ENCODE measurements at places on chromosomes 5 and 9.
A peak's percentile ranks its signal among the peaks of the same experiment; 100 is the strongest.

DNA sequence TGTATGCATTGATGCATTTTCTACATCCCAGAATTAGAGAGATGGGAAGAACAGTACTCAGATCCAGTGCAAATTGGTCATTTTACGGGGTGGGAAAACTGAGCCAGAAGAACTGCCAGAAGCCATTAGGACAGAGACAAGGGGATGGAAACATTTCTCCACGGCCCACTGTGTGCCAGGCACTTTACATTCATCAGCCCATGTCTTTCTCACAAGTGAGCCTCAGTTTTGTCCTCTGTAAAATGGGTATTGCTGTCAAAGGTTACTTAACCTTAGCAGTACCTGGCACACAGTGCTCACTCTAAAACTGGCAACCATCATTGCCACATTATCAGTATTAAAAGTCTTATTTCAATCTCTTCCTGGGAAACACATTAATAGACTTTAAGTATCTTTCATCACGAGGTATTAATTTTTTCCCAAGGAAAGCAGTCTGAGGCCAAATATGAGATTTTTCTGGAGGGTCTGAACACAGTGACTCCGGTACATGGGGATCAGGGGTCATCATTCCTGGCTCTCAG lies 5.2 kb downstream of the DUSP1 start:
- DNase-seq: no peak

GRCh38 chr5:52392321-52392720 lies 395.4 kb upstream of the ITGA1 start:
- no peak for DNase-seq

GRCh38 chr5:71786337-71787055 lies 67.4 kb downstream of the CARTPT start:
- no peak for DNase-seq

- no peak for DNase-seq
Observed at GRCh38 chr5:169970911-169971765, 9.2 kb downstream of the INSYN2B start.

GRCh38 chr9:76561900-76562299 lies 102.9 kb downstream of the GCNT1 start:
- DNase-seq: no peak

- no peak for DNase-seq
Observed at GRCh38 chr5:1952021-1952420, 69.3 kb upstream of the IRX4 start.

- DNase-seq: no peak
Observed at GRCh38 chr5:149317281-149318048, 27.8 kb upstream of the GRPEL2 start.

DNA sequence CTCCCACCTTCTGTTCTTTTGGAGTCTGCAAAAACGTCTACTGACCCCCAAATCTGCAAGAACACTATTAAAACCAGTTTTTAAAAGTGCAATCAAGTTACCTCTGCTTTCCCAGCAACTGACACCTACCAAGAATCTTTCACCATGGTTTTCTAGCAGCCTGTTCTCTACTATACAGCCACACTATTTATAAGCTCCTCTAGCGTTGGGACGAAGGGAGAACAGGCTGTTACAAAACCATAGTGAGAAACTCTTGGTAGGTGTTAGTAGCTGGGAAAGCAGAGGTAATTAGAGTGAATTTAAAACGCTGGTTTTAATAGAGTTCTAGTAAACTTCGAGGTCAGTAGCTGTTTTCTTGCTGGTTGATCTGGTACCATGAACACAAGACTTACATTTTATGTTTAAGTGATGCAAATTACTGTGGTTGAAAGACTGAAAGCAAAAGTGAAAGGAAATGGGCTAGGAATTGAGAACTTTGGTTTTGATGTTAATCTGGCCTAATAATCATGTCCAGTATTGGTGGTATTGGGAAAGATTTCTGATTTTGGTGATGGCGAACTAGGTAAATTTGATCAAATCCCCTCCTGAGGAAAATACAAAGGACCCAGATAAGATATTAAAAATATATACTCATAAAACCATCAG lies 5.3 kb downstream of the MROH2B start:
- no peak for DNase-seq

DNA sequence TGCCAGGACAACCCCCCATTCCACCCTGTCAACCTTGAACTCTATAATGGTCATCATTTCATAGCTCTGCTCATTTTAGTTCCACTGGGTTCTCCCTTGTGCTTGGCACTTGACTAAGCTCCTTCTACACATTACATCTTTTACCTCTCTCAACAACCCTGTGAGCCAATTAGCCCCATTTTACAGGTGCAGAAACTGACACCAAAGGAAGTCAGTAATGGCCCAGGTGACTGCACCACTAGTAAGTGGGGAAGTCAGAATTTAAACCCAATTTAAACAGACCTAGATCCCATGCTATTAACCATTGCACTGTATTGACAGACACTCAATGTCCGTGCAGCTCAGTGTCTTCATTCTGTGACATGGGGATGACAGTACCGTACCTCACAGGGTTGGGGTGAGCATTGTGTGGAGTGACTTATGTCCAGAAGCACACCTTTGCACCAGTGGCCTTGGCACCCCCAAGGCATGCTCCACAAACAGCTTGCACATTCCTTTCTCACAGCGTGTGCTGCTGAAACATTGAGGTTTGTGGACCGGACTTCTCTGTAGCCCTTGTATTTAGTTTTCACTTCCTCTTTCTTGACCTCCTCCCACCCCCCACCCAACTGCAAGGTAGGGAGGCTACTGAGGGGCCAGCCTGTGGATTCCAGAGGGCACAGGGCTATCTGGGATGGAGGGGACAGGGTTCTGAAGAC lies 23.1 kb downstream of the IRF1 start:
- no peak for DNase-seq

- DNase-seq: no peak
Observed at GRCh38 chr5:135353952-135354721, 44.9 kb downstream of the MACROH2A1 start.

- DNase-seq: no peak
Observed at GRCh38 chr9:124377551-124378406, 37.5 kb downstream of the PSMB7 start.

DNA sequence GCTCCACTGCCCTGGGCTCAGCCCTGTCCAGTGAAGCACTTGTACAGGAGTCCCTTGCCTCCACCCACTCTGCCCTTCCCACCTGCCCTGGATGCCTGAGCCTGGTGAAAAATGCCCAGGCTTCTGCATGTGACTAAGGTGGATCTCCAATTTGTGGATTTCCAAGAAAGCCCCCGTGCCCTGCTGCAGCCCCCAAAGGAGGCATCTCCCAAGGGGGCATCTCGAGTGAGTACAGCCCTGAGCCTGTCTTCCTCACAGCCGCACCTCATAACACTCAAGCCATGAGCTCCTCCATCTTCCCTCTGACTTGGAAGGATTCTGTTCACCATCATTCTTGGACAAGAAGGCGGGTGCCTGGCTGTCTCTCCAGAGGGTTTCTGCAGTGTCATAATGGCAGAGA lies 158.0 kb upstream of the PPP1R26 start:
- no peak for DNase-seq

- peak; percentile 70 for DNase-seq
Observed at GRCh38 chr9:35696520-35697215, 6.9 kb upstream of the TPM2 start.

DNA sequence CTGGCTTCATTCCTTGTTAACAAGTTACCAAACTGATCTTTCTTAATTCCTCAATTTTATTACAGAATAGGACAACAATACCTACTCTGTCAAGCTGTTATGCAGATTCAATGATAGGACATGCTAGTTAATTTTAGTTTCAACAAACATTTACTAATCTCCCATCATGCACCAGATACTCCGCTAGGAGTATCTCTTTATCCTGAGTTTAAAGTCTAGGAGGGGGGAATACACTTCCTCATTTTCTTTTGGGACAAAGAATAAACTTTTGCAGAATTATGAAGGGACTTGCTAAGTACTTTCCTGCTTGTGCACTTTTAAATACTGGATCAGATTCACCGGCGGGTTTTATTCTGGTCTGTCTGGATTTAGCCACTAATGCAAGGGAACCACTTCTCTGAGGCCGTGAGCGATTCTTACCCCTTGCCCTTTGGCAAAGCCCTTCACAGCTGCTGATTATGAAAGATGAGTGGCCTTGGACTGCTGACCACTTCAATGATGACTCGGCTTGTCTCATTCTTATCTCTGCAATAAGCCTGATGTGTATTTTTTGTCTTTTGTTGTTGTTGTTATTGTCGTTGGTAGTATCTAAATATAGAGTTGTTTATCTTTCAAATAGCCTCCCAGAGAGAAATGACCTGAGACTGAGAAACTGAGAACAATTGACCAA lies 73.9 kb downstream of the RMI1 start:
- no peak for DNase-seq

- DNase-seq: no peak
Observed at GRCh38 chr5:74199005-74199404, 441.5 kb downstream of the ENC1 start.

DNA sequence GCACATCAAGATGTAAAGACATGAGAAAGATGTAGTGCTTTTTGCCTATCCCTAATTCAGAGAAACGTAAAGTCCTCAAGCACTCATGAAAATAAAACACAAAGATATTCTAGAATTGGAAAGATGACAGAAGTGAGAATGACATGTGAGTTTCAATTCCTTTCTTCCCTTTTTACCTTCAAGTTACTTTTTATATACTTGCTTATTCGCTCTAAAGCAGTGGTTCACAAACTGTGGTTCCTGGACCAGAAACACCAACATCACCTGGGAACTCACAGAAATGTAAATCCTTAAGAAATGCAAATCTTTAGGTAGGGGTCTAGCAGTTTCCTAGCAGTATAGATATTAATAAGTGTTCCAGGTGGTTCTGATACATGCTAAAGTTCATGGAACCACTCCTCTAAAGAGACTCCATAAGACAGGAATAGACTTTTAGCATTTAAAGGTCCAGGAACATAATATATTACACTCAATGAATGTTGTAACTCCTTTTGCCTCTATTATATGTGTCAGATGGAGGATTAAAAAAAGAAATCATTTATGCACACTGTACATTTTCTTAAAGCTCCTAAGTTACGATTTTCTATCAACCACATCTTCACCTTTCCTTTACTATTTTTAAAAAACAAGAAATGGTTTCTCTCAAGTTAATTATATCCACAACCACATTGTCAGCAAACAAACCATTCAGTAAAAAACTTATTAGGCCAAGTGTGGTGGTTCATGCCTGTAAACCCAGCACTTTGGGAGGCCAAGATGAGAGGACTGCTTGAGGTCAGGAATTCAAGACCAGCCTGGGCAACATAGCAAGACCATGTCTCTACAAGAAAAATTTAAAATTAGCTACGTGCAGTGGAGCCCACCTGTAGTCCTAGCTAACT lies 39.9 kb downstream of the ERP44 start:
- DNase-seq: no peak

GRCh38 chr9:84742261-84742660 lies 72.7 kb downstream of the NTRK2 start:
- no peak for DNase-seq

GRCh38 chr5:44331471-44332050 lies 57.7 kb downstream of the FGF10 start:
- no peak for DNase-seq

DNA sequence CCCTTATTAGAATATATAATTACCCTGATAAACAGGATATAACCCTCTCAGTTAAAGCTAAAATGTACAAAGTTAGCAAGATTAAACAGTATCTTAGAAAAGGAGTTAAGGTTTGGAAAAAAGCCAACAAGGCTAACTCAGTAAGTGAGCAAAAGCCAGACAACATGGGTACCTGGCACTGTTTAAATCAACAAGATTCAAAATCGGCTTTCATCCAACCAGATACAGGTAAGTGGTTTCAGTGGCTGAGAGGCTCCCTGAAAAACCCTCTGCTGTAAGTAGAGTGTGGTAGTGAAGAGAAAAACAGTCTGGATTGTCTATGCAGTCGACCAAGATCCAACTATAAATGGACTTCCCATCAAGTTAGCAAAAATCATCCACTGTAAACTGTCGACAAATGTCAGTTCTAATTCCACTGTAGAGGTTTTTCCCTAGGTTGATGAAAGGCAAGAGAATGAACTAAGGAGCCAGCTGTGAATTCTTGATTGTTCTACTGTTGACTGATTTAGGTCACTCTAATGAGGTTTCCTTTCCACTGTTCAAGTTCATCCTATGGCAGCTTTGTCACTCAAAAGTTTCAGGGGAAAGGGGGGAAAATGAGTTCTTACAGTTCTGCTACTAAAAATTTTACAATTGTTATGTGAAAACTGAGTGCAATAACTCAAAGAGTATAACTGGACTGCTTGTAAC lies 27.3 kb downstream of the ETF1 start:
- DNase-seq: no peak

DNA sequence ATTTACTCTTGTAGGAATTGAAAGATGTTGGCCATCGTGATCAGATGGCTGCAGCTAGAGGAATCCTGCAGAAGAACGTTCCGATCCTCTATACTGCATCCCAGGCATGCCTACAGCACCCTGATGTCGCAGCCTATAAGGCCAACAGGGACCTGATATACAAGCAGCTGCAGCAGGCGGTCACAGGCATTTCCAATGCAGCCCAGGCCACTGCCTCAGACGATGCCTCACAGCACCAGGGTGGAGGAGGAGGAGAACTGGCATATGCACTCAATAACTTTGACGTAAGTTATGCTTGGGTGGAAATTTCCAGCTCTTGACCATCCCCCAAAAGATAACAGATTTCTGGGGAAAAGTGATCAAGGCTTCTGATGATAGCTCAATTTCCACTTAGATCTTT lies 50.6 kb downstream of the LRRTM2 start:
- no peak for DNase-seq

GRCh38 chr5:105167092-105167491 lies 1604.5 kb upstream of the NUDT12 start:
- no peak for DNase-seq

- DNase-seq: no peak
Observed at GRCh38 chr5:114207615-114208014, 154.3 kb upstream of the KCNN2 start.

DNA sequence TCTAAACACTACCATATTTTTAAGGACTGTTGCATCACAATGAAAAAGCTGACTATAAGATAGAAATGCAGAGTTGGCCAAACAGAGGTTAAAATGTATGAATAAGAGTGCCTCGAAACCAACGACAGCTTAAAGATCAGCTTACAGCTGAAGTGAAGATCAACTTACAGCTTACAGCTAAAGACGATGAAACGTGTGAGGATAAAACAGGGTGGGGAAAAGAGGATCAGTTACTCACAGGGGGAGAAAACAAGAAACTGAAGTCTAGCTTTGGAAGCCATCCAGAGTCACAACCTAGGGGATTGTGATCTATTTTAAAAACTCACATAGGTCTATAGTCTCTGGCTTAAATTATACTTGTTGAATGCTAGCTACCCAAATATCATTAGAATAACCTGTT lies 220.0 kb downstream of the SNCAIP start:
- no peak for DNase-seq

GRCh38 chr5:110790673-110791072 lies 51.9 kb downstream of the SLC25A46 start:
- DNase-seq: no peak

DNA sequence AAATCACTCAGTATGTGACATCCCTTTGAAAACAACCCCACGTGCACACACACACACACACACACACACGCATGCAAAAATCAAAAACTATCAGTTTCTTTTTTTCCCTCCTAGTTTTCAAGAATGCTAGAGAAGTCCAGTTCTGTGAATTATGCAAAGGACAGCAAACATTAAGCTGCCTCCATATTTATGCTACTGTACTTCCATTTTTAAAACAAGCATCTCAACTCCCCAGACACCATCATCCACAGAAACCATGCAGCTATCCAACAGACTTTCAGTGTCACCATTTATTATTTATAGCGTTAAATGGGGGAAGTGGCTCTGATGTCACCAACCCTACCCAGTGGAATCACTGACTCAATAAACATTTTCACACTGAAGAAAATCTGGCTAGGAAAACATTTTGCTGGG lies 1.6 kb downstream of the FBXW11 start:
- DNase-seq: no peak

Measured in mesothelial cell of epicardium (in vitro differentiated cells).